NCI-H69 (cell line): ENCODE measurements at places on chromosomes 12 and 14.

DNA sequence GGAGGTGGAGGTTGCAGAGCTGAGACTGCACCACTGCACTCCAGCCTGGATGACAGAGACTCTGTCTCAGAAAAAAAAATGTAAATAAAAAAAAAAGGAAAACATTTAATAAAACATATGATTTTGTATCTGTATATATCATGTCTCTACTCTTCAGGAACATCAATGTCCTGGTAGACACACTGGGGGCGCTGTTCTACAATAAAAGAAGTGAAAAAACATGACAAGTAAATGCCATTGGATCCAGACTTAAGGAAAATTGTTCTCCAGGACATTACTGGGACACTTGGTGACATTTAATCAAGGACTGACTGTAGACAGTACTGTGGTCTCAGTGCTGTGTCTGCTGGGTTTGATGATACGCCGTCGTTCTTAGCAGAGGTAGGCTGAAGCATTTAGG lies 15.5 kb upstream of the KLC1 start:
- peak; percentile 37 for DNase-seq

GRCh38 chr14:106141242-106142220 lies 615.1 kb downstream of the TMEM121 start:
- DNase-seq = peak; percentile 26

GRCh38 chr14:72975770-72976169 lies 49.5 kb downstream of the DCAF4 start:
- DNase-seq = no peak

DNA sequence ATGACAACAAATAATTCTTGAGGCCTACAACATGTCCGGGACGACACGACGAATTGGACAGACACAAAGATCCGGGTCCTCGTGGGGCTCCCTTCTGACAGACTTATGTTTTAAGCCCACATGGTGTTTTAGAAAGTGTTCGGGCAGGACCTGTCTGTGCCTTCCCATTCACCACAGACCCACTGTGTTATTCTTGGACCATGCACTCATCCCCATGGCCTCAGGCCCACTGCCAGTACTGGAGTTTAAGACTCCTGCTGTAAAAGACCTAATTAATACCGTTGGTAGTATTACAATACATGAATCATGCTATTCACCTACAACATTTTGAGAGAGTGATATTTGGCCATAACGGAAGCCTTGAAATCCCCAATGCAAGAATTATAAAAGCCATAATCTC lies 20.0 kb downstream of the SLC15A4 start:
- no peak for DNase-seq

GRCh38 chr14:80475074-80475473 lies 263.8 kb upstream of the DIO2 start:
- no peak for DNase-seq

GRCh38 chr12:70608184-70608583 lies 29.0 kb downstream of the PTPRB start:
- DNase-seq = no peak

GRCh38 chr12:95237315-95237714 lies 19.7 kb downstream of the VEZT start:
- no peak for DNase-seq

- DNase-seq = no peak
Measured at GRCh38 chr12:31026202-31026601, 47.5 kb upstream of the DDX11 start.

DNA sequence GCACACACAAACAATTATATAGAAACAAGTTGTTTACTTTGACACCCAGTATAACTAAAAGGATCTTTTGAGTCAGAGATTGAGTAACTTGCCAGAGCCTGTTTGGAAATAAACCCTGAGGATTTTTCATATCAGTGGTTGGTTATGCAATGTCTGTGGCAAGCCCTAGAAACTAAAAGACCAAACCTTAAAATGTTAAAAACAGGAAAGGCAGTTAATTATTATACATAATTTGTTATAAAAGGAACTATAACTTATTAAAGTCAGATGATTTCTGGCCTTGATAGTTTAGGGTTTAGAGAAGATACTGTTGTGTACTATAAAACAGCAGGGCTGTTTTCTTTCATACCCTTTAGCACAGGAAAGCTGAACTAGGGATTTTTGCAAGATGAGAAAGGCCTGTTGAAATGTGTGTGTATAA lies 44.1 kb downstream of the PSEN1 start:
- DNase-seq = no peak

- no peak for DNase-seq
Measured at GRCh38 chr12:27428466-27428865, 18.1 kb upstream of the SMCO2 start.

DNA sequence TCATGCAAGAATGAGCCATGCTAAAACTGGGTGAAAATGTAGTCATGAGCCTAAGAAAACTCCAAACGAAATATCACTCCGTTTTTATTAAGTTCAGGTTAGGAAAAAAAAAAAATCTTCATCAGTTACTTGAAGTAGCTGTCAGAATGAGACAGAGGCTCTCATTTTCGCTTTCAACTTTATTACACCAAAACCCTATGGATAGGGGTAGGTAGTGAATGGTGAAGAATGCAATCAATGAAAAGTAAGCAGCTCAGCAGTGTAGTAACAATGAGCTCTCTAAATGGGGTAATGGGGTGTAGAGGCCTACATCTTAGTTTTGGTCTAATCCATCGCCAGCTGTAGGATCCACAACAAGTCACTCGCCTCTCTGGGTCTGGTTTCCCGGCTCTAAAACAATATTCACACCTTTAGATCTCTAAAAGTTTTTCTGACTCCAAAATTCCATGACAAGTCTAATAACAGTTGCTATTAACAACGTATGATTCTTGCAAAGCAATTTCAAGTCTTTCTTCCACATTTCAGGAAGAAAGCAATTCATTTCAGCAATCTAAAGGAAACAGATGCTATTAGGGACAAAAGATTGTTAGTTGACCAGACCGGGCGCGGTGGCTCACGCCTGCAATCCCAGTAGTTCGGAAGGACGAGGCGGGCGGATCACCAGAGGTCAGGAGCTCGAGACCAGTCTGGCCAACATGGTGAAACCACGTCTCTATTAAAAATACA lies 1.7 kb downstream of the BTBD7 start:
- no peak for DNase-seq

DNA sequence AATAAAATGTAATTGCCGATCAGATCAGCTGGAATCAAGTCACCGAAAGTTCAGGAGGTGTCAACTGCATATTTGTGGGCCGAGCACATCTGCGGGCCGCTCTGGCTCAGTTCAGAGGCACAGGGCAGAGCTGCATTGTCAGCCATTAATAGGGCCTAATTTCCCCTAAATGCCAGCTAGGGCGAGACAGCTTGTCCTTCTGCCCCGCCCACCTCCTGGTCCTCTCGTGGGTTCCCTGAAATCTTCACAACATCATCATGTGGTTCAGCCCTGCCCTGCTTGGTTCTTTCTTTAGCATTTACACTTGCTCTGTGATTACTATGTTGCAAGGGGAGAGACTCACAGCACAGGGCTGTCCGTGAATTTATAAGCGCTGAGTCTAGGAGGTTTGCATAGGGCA lies 148.9 kb downstream of the CHST11 start:
- no peak for DNase-seq

DNA sequence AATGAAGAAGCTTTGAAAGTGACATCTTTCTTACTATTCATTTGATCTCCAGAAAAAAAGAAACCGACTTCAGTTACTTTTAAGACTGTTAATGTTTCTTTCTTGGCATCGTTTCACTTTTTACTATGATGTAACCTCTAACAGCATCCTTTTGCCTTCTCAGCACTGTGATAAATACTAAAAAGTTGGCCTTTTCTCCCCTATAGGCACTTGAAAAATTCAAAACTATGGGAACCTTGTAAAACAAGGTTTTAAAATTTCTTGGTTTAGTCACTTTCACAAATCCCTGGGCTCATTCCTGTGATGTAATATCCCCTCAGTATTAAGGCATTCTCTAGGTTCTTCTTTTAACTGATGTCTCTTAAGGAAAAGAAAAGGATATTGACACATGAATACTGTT lies 281.8 kb downstream of the EGLN3 start:
- no peak for DNase-seq

DNA sequence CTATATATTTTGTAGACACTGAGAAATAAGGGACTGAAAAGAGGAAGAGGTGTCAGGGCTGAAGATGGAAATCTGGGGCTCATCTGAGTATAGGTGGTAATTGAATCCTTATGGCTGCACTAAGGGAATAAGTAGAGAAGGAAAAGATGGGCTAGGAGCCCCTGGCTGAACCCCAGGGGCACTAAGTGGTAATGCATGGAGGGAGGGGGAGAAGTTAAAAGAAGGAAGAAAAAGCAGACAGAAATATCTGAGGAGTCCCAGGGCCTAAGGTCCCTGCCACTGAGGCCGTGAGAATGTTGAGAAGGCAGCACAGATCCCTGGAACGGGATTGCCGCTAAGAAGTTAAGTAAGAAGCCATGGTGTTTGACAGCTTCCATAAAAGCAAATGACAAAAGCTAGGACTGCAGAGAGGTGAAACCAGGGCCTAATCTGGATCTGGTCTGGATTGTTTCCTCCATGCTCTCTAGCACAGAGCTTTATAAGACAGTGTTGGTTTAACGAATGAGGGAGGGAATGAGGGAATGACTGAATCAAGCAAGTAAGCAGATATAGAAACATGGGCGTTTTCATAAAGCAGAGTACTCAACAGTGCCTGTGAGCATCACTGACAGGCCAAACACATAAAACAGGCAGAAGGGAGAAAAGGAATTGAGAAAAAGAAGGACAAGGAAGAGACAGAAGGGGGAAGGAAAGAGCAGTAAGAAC lies 92.9 kb downstream of the HMGA2 start:
- DNase-seq = no peak

DNA sequence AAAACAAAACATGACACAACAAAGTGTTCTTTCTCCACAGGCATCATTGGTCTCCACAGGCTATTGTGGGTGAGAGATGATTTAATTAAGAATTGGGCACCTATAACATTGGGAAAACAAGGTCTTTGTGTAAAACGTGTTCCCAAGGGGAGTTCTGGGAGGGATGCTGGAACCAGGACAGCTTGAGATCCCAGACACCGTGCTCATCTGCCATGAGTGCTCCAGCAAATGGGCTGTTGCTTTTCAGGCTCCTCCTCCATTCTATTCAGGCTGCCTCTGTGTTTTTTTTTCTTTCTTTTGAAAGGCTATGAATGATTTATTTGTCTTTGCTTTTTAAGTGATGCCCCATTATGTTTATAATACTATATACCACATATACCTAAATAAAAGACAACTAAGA lies 122.4 kb downstream of the DACT1 start:
- peak; percentile 85 for DNase-seq

GRCh38 chr14:96320605-96321004 lies 42.5 kb downstream of the ATG2B start:
- no peak for DNase-seq

DNA sequence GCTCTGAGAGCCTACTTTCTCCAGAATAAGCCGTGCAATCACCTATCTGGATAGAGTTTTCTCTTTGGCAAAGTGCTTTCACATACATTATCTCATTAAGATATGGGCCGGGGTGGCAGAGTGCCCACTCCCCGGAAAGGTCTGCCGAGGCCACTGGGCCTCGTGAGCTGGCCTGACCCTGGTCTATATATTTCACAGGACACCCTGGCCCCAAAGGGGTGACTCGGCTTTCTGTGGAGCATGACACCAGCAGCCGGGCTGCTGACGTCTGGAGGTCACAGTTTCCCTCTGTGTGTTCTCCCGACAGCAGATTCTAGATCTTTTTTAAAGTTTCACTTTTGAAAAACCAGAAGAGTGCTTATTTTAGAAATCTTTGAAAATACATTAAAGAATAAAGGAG lies 27.9 kb upstream of the ATP2A2 start:
- no peak for DNase-seq

GRCh38 chr12:51910168-51910567 lies 2.9 kb downstream of the ACVRL1 start:
- DNase-seq = no peak

- peak; percentile 46 for DNase-seq
Measured at GRCh38 chr12:108611884-108612415, 14.1 kb upstream of the TMEM119 start.

- DNase-seq = no peak
Measured at GRCh38 chr14:105793836-105794235, 267.5 kb downstream of the TMEM121 start.

DNA sequence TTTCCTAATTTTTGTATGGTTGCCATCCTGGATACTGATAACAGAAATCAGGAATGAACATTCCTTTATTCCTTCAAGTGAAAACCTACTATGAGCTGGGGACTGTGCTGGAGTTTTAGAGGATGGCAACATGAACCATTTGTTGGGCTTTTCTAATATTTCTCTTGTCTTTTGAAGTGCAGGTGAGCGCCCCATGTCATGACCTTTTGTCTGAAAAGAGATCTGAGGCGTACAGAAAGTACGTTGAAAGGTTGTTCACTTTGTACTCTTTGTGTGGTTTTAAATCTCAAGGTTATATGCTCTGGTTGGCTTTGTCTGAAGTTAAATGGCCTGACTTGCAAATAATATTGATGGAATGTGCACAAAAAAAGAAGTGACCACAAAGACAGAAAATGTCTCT lies 79.0 kb downstream of the GAS2L3 start:
- DNase-seq = no peak

- no peak for DNase-seq
Measured at GRCh38 chr12:38915429-38916182, 10.2 kb upstream of the CPNE8 start.

DNA sequence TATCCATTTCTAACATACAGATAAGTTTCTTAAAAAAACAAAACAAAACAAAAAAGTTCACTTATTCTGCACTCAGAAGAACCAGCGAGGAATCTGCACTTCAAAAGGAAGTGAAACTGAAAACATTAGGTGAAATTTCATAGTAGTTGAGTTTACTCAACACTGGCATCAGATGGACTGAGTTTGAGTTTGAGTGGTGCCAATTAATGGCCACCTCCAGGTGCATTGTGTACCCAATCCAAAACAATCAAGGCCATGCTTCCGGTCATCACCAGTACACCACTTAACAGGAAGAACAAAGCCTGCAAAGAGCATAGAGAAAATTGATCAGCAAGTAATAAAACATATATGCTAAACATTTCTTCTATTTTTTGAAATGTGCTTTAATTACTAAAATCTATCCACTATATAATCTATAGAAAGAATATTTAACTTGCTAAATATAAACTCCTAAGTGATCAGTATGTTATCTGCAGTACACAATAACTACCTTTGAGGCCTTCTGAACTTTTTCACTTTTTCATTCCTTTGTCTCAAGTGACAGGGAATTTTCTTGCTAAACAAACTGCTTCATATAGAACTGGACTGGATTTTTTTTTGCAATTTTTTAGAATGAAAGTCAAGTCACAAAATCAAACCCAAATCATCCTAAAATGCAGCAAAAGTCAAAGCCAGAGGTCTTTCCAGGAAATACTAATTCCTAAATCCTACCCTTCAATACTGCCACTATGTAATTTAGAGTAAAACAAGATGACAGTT lies 11.5 kb downstream of the SLC38A2 start:
- no peak for DNase-seq

DNA sequence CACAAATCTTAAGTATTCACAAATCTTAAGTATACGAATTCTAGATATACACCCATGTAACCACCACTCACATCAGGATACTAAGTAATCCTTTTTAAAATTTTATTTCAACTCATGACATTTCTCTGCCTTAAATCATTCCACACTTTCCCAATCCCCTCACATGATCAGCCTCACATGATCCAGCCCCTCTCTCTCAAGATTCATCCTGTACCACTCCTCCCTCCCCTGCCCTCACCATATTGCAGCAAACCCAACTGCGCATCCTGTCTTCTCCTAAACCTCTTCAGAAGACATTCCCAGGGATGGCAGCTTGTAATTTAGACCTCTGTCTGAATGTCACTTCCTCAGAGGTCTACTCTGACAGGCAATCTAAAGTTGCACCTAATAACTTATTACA lies 1.7 kb upstream of the EIF4B start:
- DNase-seq = peak; percentile 27
